ENCODE measurements at places on chromosomes 7 and 10.

DNA sequence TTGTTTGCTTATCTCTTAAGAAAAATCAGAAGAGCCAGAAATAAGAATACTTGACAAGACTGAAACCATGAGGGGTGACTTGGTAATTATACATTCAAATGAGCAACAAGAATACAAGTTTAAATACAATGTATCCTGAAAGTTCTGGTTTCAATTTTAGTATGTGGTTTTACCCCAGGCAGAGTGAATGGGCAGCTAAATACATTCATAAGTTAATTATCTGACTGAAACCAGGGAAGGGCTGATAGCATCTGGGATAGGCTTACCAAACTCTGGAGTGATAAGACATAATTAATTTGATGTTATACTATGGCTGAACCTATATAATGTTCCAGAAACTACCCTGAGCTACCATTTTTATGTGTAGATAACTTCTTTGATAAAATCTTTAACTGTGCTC is 252.2 kb upstream of the PLXNA4 start:
- no peak for DNase-seq

- DNase-seq: no peak
Observed at GRCh38 chr10:123588386-123588914, 77.7 kb upstream of the GPR26 start.

DNA sequence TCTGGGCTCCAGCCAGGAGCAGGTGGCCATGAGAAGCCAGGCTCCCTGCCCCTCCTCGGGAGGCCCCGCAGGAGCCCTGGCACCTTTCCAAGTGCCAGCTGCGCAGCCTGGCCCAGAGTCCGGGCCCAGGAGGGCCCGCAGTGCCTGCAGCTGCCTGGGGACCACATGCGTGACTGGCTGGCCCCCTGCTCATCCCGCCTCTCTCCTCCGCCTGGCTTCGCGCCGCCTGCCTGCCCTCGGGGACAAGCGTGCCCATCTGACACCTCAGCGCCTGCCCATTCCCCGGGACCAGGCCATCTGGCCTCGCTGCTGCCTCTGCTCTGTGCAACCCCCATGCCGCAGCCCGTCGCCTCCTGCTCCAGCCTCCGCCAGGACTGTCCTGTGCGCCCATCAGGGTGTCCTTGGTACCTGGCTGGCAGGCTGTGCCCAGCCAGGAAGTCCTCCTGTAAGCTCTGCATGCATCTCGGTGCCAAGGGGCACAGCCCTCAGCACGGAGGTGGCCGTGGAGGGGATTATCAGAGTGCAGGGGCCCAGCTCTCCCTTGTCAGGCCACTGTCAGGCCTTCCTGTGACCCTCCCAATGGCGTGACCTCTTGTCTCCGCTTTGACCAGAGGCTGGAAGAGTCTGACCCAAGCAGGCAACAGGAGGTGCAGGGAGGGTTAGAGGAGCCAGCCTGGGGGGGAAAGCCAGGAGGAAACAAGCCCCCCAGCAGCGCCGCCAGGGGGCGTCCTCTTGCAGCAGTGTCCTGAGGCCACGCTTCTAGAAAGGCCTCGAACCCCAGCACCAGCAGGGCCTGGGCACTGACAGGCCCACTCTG is 50.5 kb downstream of the TMEM209 start:
- no peak for DNase-seq

- DNase-seq: no peak
Observed at GRCh38 chr10:58253184-58253583, 14.5 kb downstream of the IPMK start.
